ENCODE measurements at places on chromosomes 3 and 15.

- H3K36me3 ChIP-seq = no peaks in the 10 kb centered on the region
- no peaks in the 10 kb centered on the region for H3K27me3 ChIP-seq
- no peak for DNase-seq
- H3K4me1 ChIP-seq = peaks cover 14% of the 10 kb centered on the region
Observed at GRCh38 chr3:168085491-168086119, 10.1 kb downstream of the GOLIM4 start.

- no peak overlapping the region for H3K27ac ChIP-seq
- H3K4me3 ChIP-seq = no peak overlapping the region
- DNase-seq = no peak
- H3K36me3 ChIP-seq = peaks cover 13% of the 10 kb centered on the region
- H3K27me3 ChIP-seq = no peaks in the 10 kb centered on the region
Observed at GRCh38 chr3:184011937-184012889, 5.5 kb downstream of the ABCC5 start.

- H3K27ac ChIP-seq = no peak overlapping the region
- no peak for DNase-seq
- no peaks in the 10 kb centered on the region for H3K4me1 ChIP-seq
- H3K27me3 ChIP-seq = no peaks in the 10 kb centered on the region
Observed at GRCh38 chr3:174072675-174073074, 675.1 kb downstream of the NLGN1 start.

- peak overlapping the region; percentile 75 for H3K27ac ChIP-seq
- peaks cover 9% of the 10 kb centered on the region for H3K36me3 ChIP-seq
- DNase-seq = no peak
- H3K27me3 ChIP-seq = no peaks in the 10 kb centered on the region
- peaks cover 84% of the 10 kb centered on the region for H3K4me1 ChIP-seq
Observed at GRCh38 chr3:16888785-16889607, 4.2 kb downstream of the PLCL2 start.

GRCh38 chr3:150220041-150220440 lies 188.1 kb upstream of the TSC22D2 start:
- H3K27ac ChIP-seq = no peak overlapping the region
- peaks cover 51% of the 10 kb centered on the region for H3K27me3 ChIP-seq
- H3K4me1 ChIP-seq = peaks cover 6% of the 10 kb centered on the region
- H3K4me3 ChIP-seq = no peak overlapping the region
- DNase-seq = no peak

DNA sequence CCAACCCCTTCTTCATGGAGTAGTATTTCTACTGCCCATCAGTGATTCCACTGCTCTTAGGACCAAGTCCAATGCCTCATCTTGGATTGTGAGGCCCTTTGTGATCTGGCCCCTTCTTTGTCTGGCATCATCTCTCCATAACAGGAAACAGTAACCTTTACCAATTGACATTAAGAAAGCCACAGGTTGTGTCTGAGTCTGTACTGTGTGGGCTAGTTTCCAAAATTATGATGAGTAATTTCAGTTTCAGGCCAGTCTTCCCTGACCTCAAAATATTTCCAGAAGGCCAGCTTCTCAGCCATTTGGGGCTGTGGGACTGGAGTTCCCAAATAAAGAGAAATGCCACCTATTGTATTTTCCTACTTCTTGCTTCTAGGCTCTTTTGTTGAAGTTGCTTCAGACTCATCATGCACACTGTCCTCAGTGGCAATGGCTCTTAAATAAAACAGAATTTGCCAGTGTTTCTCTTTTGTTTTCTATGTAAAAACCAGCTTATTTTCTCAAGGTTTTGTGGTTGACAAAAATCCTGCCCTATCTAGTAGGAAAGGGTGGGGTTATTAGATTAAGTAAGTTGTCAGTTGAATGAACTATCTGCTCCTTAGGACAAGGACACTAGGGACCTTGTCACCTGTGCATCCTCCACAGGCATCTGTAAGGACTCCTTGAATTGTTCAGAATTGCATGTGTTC lies 47.0 kb upstream of the ACKR4 start:
- no peak for DNase-seq
- peaks cover 10% of the 10 kb centered on the region for H3K4me1 ChIP-seq
- no peak overlapping the region for H3K4me3 ChIP-seq
- H3K36me3 ChIP-seq = no peaks in the 10 kb centered on the region
- no peaks in the 10 kb centered on the region for H3K27me3 ChIP-seq

DNA sequence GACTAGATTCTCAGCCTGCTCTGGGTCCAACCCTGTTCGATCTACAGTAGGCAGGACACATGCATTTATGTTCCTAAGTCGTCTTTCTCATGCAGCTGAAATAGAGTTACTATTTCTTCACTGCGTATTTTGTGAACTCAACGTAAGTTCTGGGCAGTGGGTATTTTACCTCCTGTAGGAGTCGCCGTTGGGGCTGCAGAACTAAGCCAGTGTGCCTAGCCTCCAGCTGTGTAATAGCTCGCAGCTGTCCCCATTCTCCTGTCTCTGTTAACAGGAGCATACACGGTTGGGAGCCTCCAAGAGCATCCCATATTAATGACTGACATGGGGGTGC lies 58.4 kb upstream of the HRH1 start:
- no peak overlapping the region for H3K4me3 ChIP-seq
- no peak overlapping the region for H3K27ac ChIP-seq
